ENCODE measurements at places on chromosomes 16 and 17.

- ATAC-seq: no peak
These were observed 294.2 kb upstream of the RBFOX1 start for GRCh38 chr16:7038475-7038874.

- ATAC-seq: no peak
These were observed 125.9 kb downstream of the MAP2K6 start for GRCh38 chr17:69540356-69540755.

- peak; percentile 94 for ATAC-seq
These were observed 29.7 kb upstream of the OR1A2 start for GRCh38 chr17:3167574-3167973.

DNA sequence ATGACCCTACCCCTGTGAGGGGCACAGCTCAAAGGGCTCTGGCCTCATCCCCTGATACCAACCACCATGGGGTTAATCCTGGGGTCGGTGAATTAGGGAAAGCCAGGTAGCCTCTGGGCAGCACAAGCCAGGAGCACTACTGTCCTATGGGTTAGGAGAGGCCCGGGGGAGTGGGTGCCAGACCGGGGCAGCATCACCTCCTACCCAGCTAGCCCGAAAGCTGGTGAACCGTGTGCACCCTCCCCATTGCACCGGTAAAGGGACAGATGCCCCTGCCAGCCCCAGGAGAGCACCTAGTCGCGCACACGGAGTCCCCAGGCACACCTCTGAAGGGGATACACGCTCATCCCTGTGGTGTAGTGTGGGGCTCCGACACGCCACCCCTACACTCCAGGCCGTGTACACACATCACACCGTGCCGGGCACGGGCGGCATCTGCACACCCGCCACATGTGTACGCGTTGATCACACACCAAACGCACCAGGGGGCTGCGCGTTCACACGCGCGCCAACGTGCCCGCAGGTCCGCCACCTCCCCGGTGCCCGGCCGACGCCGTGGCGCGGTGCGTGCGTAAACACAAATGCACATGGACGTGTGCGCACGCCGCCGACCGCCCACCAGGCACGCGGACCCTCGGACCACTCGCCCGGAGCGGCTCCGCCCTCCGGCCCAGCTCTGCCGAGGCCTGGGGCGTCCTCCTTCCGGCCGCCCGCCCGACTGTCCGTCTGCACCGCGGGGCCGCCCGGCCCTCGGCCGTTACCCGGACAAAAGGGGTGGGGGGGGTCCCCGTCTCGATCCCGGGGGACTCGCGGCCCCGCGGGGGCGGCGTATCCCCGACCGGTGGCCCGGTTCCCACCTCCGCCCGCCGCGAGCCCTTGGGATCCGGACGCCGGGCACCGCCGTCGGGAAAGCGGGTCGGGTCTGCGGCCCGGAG lies 785 bp downstream of the UBALD1 start:
- ATAC-seq: peak; percentile 1

DNA sequence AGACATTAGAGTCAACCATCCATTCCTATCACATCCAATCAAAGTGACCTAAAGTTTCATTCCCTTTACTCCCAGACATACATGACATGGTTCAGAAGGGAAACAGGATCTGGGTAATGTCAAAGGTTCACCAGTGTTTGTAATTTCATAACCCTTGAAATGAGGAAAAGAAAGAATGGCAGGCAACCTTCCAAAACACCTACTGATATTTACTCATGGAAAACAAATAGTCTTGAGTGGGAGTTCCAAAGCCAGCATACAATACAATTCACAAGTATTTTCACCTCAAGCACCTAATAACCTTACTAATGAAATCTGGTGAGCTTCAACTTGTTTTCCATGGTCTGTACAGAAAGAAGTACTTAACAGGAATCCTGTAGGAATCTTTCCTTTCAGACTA lies 72.5 kb upstream of the AXIN2 start:
- no peak for ATAC-seq

GRCh38 chr17:41492771-41493170 lies 3.1 kb upstream of the KRT36 start:
- ATAC-seq: no peak

- ATAC-seq: no peak
These were observed 110.2 kb upstream of the CACNG3 start for GRCh38 chr16:24145927-24146326.

DNA sequence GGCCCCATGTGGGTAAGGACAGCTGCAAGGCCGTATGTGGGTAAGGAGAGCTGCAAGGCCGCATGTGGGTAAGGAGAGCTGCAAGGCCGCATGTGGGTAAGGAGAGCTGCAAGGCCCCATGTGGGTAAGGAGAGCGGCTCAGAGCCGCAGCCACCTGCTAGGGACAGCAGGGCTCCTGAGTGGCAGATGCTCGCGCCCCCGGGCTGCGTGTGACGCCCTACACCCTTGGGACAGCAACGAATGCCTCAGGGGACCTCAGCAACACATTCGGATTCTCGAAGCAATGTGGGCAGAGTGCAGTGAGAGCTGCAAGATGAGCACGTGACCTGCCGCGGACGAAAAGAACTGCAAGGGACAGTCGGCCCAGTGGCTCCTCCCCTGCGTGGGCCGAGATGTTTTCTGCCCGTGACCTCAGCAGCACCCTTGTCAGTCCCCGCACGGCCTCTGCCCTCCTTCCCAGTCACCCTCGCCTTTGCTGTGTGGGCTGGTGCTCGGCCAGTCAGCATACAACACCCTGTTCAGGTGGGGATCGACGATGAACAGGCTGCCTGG lies 9.6 kb upstream of the SLC38A8 start:
- ATAC-seq: no peak

GRCh38 chr17:9522074-9522473 lies 53.5 kb downstream of the STX8 start:
- no peak for ATAC-seq

DNA sequence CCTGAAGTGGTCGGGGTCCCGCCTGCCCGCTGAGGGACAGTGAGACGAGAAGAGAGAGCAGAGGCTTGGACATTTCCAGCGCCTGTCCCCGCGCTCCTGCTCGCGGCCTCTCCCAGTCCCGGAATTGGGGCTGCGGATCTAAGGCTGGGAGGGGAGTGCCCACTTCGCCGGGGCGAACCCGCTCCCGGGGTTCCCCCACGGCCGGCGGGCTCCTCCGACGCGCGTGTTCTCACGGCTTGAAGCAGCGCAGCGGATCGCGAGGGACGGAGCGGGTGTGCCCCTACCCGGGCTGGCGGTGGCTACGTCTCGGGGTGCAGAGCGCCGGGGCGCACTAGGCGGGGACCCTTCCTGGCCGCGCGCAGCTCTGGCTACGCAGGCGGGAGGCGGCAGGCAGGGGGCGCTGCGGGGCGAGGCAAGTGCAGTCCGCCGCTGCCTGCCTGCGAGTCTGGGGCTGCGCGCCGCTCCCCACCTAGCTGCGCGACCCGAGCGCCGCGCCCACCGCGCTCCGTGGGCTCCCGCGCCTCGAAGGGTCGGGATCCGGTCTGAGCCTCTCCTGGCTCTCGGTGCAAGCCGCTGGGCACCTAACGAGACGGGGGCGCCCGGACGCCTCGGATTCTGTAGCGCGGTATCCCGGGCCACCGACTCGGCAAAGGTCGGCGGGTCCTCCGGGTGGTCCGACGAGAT lies 1.2 kb downstream of the NGFR start:
- ATAC-seq: peak; percentile 75

- ATAC-seq: no peak
These were observed 7.7 kb downstream of the ASIC2 start for GRCh38 chr17:33285413-33285812.

- ATAC-seq: no peak
These were observed 3.8 kb downstream of the COTL1 start for GRCh38 chr16:84614073-84614459.

DNA sequence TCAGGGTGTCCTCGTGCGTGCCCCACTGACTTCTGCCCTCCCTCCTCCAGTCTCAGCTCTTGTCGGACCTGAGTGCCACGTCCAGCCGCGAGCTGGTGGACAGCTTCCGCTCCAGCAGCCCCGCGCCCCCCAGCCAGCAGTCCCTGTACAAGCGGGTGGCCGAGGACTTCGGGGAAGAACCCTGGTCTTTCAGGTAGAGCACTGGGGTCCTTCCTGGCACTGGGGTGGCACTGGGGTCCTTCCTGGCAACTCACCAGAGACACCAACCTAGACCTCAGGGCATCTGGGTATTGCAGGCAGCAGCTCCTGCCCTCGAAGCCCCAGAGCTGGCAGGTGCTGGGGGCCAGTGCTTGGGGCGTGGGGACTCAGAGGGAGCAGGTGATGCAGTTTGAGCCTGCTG lies 25.0 kb downstream of the SGSH start:
- ATAC-seq: no peak

DNA sequence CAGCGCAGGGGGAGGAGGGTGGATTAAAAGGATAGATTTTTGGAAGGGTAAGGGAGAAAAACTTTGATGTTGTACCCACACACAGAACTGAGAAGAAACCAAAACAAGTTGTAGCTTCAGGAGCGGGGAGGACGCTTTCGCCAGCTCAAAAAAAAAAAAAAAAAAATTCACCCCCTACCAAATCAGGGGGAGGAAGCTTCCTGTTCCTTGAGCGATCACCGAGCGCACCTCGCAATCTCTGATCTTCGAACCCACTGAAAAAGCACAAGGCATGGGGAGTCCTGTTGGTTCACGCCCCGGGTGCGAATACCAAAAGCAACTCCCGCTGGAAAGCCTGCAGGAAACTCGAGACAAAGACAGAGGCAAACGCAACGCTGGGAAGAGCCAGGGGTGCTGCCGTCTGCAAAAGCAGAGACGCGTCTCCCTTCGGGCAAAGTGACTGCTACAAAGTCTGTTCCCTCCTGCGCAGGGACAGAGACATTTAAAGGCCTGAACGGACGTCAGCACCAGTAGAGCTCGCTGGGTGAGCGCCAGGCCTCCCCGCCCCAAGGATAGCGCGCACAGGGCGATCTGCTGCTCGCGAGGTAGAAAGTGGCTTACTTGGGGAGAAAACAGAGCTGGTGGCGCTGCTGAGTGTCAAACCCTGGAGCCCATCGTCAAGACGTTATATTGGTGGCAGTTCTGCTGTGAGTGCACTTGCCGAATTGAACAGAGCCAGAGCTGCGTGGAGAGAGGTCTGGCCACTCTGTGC lies 190.4 kb downstream of the USP22 start:
- peak; percentile 75 for ATAC-seq

DNA sequence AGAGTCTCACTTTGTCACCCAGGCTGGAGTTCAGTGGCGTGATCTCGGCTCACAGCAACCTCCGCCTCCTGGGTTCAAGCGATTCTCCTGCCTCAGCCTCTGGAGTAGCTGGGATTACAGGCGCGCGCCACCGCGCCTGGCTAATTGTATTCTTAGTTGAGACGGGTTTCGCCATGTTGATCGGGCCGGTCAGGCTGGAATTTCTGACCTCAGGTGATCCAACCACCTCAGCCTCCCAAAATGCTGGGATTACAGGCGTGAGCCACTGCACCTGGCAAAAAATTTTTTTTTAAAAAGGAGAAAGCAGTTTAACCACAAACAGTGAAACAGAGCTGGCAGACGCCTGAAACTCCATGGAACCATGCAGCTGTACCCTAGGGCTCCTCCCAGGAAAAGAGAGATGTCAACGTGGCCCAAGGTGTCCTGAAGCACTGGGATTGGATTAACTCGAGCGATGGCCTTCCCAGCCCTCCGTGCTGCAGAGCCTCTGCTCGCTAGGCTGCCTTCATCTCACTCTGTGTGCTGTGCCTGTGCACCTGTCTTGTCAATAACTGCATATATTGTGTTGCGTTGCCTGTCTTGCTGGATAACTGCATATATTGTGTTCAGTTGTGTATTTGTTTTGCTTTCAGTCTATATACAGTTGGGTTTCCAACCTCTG lies 29.6 kb upstream of the FOXK2 start:
- ATAC-seq: no peak

- ATAC-seq: no peak
These were observed 343.0 kb upstream of the DYNLRB2 start for GRCh38 chr16:80197741-80198201.

DNA sequence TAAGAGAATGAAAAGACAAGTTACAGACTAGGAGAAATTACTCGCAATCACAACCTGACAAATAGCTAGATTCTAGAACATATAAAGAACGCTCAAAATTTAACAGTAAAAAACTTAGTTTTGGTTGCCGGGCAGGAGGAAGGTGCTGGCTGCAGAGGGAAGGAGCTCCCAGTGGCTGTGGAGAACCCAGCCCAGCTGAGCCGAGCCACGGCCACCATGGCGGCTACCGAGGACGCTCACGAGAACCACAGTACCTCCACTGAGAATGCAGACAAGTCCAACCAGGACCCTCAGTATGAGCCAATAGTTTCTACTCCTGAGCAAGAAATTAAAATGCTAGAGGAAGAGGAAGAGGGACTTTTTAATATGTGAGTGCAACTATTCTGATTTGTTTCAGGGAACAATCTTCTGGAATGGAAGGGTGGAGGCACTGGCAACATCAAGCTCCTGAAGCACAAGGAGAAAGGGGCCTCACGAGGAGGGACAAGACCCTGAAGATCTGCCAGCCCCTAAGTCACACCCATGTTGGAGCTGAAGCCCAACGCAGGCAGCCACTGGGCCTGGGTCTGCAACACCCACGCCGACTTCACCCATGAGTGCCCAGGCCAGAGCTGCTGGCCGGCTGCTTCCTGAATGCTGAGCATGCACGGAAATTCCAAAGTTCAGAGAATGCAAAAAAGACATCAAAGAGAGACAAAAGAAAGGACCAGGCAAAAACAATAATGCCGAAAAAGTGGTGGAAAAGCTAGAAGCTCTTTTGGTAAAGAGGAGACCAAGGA lies 55.0 kb downstream of the DNAH17 start:
- no peak for ATAC-seq

DNA sequence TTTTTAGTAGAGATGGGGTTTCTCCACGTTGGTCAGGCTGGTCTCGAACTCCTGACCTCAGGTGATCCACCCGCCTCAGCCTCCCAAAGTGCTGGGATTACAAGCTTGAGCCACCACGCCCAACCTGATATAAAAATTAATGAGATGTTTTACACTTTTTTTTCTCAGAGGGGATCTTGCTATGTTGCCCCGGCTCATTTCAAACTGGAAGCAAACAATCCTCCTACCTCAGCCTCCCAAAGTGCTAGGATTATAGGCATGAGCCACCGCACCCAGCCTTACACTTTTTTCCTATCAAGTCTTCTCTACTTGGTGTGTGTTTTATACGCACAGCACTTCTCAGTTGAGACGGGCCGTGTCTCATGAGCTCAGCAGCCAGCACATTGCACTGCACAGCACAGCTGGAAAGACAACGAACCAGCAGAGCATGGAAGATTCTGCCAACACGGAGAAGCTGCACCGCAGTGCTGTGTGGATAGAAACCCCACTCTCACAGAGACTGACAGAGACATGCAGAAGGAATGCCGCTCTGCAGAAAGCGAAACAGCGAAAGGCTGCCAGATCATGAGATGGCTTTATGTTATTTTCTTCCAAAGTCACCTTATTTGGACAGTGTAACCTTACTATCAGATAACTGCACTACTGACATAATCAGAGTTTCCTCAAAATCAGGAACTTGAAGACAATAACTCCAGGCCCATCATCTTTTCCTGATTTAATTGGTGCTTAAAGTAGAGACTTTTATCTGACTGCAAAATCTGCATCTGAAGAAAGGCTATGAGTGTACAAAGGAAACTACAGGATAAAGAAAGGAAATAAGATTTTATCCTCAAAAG lies 6.5 kb upstream of the QRICH2 start:
- ATAC-seq: no peak

Measured in stimulated activated memory B cell treated with anti-CD40 and anti-IgM and Interleukin-4, amounts not matched to agents 10 μg/mL and 1 μg/mL and 100 μg/mL, for 72 hours (primary cell).